ENCODE measurements at places on chromosomes 6 and 20.

DNA sequence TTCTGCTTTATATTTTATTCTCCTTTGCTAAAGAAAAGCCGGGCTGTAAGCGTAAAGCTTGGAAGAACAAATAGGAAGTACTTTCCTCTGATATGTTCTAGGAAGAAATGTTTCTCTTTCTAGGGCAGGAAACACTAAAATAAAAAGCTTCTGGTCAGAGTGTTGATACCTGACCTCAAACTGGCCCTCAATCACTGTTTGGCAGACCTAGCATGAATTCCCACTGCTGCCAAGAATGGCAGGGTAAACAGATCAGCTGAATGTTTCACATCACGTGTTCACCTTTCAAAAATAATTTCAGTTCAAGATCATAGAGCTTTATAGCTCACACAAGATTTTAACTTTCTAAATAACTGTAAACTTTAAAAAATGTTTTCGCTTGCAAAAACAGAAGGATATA is 2.9 kb downstream of the MPC1 start:
- DNase-seq = no peak

DNA sequence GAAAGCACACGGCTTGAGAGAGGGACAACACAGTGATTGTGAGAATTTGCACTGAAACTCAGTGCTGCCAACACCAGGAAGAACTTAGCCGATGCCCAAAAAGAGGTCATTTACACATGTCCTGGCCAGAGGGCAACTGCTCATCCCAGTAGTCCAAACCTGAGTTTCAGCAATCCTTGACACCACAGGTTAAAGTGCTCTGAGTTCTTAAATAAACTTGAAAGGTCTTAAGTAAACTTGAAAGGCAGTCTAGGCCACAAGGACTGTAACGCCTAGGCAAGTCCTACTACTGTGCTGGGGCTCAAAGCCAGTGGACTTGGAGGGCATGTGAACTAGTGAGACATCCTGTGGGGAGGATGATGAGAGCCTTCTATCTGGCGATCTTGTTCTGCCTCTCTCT is 14.1 kb downstream of the SNX14 start:
- no peak for DNase-seq

- DNase-seq = peak; percentile 14
Observed at GRCh38 chr20:3924304-3925112, 35.3 kb downstream of the PANK2 start.

- DNase-seq = peak; percentile 81
Observed at GRCh38 chr6:89145956-89146717, at the start of gene PM20D2. PM20D2 (plus strand) TSS chr6:89146055; CDS start chr6:89146145, 90 bp downstream.

- DNase-seq = peak; percentile 69
Observed at GRCh38 chr6:52253494-52253893, 9.2 kb upstream of the IL17F start.

- DNase-seq = no peak
Observed at GRCh38 chr20:49098136-49098535, 52.0 kb downstream of the CSE1L start.

GRCh38 chr20:14568225-14568624 is 230.8 kb upstream of the FLRT3 start:
- no peak for DNase-seq

GRCh38 chr20:49310705-49311104 is 32.8 kb upstream of the ZNFX1 start:
- DNase-seq = no peak

GRCh38 chr6:16776394-16777017 is 15.2 kb upstream of the ATXN1 start:
- no peak for DNase-seq

DNA sequence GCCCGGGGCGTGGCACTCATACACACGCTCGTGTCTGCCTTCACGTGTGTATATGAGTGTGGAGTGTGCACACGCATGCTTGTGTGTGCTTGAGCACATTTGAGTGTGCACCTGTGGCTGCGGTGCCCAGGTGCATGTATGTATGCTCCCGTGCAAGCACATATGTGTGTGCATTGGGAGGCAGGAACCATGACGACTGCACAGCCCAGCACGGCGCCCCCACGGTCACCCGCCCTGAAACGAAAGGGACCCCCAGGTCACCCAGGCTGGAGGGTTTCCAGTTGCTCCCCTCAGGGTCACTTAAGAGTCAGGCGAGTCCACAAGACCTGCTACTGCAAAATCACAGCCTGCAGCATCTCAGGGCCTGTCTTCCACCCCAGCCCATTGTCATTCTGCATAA is 94.7 kb downstream of the YTHDF1 start:
- no peak for DNase-seq

DNA sequence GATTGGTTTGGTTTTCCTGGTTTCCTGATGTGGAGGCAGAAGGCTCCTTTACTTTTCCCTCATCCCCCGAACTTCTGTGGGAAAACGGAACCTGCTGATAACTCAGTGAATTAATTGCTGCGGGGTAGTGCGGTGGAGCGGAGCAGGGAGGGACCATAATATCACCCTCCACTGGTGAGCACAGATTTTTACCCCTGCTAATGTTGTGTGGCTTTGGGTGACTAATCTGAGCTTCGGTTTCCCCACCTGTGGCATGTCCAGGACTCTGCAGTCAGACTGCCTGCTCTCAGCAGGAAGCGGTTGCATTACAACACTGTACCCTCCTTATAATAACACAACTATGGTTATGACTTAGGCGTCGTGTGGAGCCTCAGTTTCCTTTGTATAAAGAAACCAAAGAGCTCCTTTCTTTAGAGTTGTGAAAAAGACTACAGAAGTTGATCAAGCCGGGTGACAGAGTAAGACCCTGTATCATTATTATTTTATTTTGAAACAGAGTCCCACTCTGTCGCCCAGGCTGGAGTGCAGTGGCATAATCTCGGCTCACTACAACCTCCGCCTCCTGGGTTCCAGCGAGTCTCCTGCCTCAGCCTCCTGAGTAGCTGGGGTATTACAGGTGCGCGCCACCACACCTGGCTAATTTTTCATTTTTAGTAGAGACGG is 2.2 kb upstream of the ID1 start:
- DNase-seq = peak; percentile 54

GRCh38 chr20:37395921-37396415 is 50.0 kb downstream of the SRC start:
- no peak for DNase-seq

- DNase-seq = no peak
Observed at GRCh38 chr6:88565409-88565811, 398.0 kb downstream of the RNGTT start.

DNA sequence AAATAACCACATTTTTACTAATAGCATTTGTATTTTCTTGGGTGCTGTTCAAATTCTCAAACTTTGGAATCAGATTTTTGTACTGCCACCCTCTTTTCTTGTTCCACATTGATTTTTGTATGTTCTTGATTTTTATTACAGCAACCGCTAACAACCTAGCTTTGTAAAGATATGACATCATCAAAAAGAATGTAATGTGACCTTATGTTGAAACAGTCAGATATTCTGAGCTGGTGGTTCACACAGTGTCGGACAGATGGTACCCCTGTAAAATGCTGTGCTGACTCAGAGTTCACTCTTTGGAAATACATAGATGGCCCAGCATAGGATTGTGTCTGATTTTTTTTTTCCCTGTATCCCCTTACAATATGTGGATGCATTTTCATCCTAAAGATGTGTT is 118.9 kb downstream of the QKI start:
- DNase-seq = peak; percentile 65

DNA sequence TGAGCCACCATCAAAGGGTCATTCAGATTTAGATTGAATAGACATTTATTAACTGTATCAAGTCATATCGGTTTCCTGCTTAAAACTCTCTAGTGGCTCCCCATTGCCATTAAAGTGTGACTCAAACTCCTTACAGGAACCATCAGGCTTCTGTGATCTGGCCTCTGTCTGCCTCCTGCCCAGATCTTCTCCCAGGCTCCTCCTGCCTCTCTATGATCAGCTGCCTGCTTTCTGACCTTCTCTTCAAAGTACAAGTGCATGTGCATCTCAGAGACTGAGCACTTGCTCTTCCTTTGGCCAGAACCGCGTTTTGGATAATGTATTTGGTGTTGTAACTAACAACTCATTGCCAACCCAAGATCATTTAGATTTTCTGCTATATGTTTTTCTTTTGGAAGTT is 52.7 kb downstream of the IL20RA start:
- no peak for DNase-seq

- no peak for DNase-seq
Observed at GRCh38 chr6:130132286-130132701, 90.5 kb downstream of the SAMD3 start.

DNA sequence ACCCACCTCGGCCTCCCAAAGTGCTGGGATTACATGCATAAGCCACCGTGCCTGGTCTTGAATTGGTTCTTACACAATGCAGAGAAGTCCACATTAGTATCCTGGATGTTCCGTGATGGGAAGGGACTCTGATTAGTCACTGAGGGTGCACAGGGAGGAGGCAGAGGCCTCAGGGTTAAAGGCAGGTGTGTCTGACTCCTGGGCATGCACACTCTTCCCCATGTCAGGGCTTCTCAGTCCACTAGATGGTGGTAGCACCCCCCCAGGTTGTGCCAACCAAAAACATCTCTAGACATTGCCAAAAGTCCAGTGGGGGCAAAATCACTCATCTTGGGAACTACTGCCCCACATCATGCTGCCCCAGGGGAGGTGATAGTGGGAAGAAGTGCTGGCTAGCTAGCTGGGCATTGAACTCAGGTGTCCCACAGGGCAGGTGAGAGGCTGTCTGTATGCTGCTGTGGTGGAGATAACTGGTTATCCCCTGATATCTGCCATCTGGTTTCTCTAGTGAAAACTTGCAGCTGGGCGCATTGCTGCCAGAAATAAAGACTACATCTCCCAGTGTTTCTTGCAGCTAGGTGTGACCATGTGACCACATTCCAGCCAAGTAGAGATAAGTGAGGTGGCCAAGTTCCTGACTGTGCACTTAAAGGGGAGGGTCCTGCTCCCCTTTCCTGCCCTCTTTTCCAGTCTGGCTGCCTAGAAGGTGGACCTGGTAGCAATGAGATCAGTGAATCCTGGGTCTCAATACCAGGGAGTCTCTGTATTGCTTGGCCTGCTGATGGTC is 8.4 kb upstream of the NSFL1C start:
- DNase-seq = no peak

DNA sequence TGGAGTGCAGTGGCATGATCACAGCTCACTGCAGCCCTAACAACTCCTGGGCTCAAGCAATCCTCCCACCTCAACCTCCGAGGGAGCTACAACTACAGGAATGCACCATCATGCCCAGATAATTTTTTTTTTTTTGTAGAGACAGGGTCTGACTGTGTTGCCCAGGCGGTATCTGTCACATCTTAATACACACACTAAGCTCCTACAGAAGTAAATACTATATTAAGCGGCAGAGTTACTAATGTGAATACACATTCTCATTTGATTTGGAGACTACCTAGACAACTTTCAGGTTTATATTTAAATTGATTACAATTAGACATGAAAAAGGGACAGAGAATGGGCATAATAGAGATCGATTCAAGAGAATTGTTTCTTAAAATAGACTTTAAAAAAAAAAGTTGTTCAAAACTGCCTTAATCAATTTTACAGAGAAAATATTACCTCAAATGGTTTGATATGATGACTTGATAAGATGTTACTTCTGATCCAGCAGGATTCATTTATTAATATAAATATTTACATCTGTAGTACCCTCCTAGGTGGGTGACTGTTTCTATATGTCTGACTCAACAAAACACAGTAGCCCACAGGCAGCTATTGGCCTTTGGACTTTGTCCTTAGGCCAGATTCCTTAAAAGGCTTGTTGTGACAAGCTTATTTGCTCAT is 7.1 kb upstream of the LOC128125822 start:
- DNase-seq = no peak

DNA sequence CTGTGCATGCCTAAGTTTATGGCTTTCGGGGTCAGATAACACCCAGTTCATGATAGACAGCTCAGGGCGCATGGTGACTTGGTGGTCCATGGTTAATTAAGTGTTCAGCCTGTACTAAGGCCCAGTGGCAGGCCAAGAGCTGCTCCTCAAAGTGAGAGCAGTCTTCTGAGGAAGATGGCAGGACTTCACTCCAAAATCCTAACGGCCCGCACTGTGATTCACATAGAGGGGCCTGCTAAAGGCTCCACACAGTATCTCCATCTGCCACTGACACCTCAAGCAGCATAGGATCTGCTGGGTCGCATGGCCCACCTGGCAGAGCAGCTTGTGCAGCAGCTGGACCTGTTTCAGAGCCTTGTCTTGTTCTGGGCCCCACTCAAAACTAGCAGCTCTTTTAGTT is 10.6 kb upstream of the CST7 start:
- DNase-seq = no peak

GRCh38 chr6:107304421-107305025 is 154.8 kb downstream of the PDSS2 start:
- no peak for DNase-seq

GRCh38 chr20:18739751-18740166 is 73.8 kb upstream of the SCP2D1 start:
- DNase-seq = peak; percentile 73

GRCh38 chr6:136846046-136846445 is 23.7 kb downstream of the PEX7 start:
- DNase-seq = peak; percentile 33

GRCh38 chr6:22300273-22300998 is 3.6 kb upstream of the PRL start:
- no peak for DNase-seq

DNA sequence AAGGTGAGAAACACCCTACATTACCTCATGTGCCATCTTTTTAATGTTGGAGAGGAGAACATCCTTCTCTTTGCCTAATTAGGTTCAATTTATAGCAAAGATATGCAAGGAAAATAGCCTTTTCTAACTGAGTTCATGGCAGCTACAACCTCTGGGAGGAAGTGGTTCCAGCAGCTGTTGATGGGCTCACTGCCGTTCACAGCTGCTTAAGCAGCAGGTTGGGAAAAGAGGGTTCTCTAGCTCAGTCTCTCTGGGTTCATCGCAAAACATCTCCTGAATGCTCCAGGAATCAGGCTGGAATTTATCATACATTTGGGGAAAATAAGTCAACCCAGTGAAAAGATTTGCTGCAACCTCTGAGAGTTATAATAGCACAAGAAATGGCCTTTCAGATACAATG is 115.1 kb downstream of the UNC5CL start:
- no peak for DNase-seq

GRCh38 chr6:168584249-168584648 is 143.3 kb downstream of the SMOC2 start:
- no peak for DNase-seq

DNA sequence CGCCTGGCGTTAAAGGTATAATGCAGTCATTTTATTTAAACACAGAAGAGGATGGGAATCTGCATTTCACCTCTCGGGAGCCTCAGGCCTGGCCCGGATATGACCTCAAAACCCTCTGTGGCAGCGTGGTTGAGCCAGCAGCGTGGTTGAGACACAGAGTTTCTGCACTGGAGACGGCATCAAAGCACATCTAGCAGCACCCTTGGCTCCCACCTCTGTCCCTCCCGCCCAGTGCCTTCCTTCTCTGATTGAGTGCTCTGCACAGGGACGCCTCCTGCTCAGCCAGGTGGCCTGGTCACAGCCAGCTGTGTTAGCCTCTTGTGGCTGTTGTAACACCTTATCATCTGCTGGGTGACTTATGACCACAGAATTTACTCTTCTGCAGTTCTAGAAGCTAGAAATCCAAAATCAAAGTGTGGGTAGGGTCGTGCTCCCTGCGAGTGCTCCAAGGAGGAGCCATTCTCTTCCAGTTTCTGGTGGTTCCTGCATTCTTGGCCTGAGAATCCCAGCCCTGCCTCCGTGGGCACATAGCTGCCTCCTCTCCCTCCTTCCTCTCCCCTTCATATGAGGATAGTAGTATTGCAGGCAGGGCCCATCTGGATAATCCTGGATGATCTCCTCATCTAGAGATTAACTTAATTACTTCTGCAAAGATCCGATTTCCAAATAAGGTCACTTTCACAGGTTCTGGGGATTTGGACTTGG is 156.7 kb downstream of the SYCP2 start:
- DNase-seq = no peak

Measured in AG20443 (cell line).